ENCODE measurements at places on chromosomes 3 and 15. TPM values are rescaled to one million over a fixed set of nuclear protein-coding genes. Genes with fewer than 3 reads are reported as not detected.

Gene GPR149
- not detected for total RNA-seq

Gene HYAL1
- 1.1 TPM for total RNA-seq

Gene COL7A1
- 23.6 TPM for total RNA-seq

Gene PLSCR2
- not detected for total RNA-seq

Gene TEX55
- not detected for total RNA-seq

Gene HAPLN3
- total RNA-seq = 4.2 TPM

Gene GOLGA6A
- not detected for total RNA-seq

Gene CMSS1
- 10.1 TPM for total RNA-seq

Gene GPR27
- total RNA-seq = not detected

Gene CYB561D2
- total RNA-seq = 38.1 TPM

Gene STRIT1
- total RNA-seq = not detected

Gene GOLGA8T
- total RNA-seq = not detected

Gene CCR2
- total RNA-seq = not detected

Gene MEIS2
- 42.9 TPM for total RNA-seq

Gene DISP2
- total RNA-seq = 0.14 TPM

Gene RAB6B
- under 0.01 TPM for total RNA-seq

Gene SLC24A5
- total RNA-seq = not detected

Gene POTEB
- not detected for total RNA-seq

Gene SH2D7
- not detected for total RNA-seq

Gene GOLGA8R
- 0.66 TPM for total RNA-seq

Gene SEMA6D
- 25.8 TPM for total RNA-seq

Gene CATSPER2
- total RNA-seq = 0.72 TPM

Gene SNTN
- not detected for total RNA-seq

Gene DCLK3
- total RNA-seq = not detected

Gene PLOD2
- 211 TPM for total RNA-seq

Gene TPRG1
- 2.6 TPM for total RNA-seq

Gene AGTR1
- total RNA-seq = 0.22 TPM

Gene LMCD1
- 44.2 TPM for total RNA-seq

Gene PRSS50
- not detected for total RNA-seq

Gene TMEM212
- total RNA-seq = not detected

Gene ANKUB1
- total RNA-seq = not detected

Gene CYP1A2
- total RNA-seq = not detected

Gene HIGD2B
- total RNA-seq = not detected

Gene THRB
- 0.66 TPM for total RNA-seq

Gene ARGFX
- total RNA-seq = not detected

Gene LRTM1
- total RNA-seq = not detected

Gene GLDN
- total RNA-seq = 0.29 TPM

Gene CELSR3
- 2.4 TPM for total RNA-seq

Gene COLQ
- 0.29 TPM for total RNA-seq

Gene XCR1
- not detected for total RNA-seq

Gene MUC20
- not detected for total RNA-seq

Gene NANOGP8
- total RNA-seq = not detected

Gene SCN11A
- under 0.01 TPM for total RNA-seq

Gene KBTBD13
- not detected for total RNA-seq

Gene CCDC54
- total RNA-seq = not detected

Gene BLM
- 17.0 TPM for total RNA-seq

Gene C3orf85
- total RNA-seq = not detected

Gene IL5RA
- not detected for total RNA-seq

Gene KNL1
- 63.7 TPM for total RNA-seq

Gene GOLGA8G
- total RNA-seq = not detected

Gene SPINK8
- total RNA-seq = not detected

Gene HRH1
- total RNA-seq = 27.8 TPM

Gene KLHL6
- under 0.01 TPM for total RNA-seq

Measured in placental pericyte (primary cell).